ENCODE measurements at places on chromosomes 3 and 15. TPM values are rescaled to one million over a fixed set of nuclear protein-coding genes. Genes with fewer than 3 reads are reported as not detected.

DNA sequence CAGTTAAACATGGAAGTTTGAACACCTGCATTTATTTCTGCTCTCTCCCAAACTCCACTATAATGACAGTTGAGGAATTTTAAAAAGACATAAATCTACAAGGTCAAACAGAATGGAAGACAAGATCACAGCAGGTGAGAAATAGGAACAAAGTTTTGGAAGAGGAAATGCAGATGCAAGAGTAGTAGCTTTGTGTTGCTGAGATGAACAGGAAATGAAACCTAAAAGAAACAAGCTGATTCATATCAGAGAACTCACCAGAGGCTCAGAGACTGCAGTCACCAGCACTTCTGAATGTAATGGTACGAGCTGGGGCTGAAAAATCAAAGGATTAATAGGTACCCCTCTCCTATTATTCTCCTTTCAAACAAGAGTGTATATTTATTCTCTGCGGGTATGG lies 459.9 kb downstream of the RAP2B start:
- no peaks in the 10 kb centered on the region for H3K27me3 ChIP-seq
- DNase-seq = peak; percentile 34

DNA sequence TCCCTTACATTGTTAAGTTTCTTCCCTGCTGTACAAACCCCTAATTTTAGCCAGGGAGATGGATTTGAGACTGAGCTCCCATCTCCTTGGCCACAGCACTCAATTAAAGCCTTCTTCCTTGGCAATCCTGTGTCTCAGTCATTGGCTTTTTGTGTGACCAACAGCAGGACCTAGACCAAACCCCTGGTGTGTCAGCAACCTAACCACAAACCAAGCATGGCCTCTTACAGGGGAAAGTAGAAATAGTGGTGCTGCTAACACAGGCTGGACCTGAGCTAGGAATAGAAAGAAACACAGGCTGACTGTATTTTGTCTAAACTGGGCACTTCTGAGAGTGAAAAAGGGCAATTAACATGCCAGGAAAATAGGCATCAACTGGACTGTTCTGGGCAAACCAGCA lies 37.9 kb downstream of the PPCDC start:
- DNase-seq = peak; percentile 66
- H3K36me3 ChIP-seq = no peaks in the 10 kb centered on the region
- peaks cover 35% of the 10 kb centered on the region for H3K4me1 ChIP-seq
- no peaks in the 10 kb centered on the region for H3K27me3 ChIP-seq

DNA sequence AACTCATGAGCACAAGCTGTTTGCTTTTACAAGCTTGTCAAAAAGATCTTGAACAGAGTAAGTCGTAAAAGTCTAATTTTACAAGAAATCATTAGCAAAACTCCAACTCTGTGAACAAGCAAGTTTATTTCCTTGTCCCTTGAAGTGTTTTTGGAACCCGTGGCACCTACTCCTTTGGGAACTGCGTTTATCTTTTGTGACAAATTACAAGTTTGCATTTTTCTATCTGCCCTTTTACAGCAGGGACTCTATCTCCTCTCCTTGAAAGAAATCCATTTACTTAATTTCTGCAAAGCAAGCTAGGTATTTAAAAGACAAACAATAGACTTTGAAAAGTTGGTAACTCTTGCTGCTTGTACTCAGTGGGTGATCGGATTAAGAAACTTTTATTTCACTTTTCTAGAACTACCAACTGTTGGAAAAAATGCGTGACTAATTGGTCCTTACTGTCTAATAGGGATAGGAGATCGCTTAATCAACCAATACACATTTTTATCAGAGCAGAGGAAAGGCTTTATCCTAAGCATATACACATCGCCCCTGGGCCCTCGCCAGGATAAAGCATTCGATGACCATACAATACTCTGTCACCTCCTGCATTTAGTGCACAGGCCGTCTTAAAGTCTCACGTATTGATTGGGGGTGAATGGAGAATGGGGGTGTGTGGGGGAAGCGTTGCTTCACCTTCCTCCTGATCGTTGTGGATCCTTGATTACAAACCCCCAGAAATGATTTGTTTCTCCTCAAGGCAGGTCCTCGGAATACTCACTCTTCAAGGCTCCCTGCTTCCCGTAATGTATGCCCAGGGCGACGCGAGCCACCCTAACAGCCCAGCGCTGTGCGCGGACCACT lies 1.7 kb downstream of the PRTG start:
- no peak for DNase-seq
- peaks cover 22% of the 10 kb centered on the region for H3K27me3 ChIP-seq
- no peaks in the 10 kb centered on the region for H3K4me1 ChIP-seq
- no peak overlapping the region for H3K27ac ChIP-seq
- H3K36me3 ChIP-seq = no peaks in the 10 kb centered on the region

DNA sequence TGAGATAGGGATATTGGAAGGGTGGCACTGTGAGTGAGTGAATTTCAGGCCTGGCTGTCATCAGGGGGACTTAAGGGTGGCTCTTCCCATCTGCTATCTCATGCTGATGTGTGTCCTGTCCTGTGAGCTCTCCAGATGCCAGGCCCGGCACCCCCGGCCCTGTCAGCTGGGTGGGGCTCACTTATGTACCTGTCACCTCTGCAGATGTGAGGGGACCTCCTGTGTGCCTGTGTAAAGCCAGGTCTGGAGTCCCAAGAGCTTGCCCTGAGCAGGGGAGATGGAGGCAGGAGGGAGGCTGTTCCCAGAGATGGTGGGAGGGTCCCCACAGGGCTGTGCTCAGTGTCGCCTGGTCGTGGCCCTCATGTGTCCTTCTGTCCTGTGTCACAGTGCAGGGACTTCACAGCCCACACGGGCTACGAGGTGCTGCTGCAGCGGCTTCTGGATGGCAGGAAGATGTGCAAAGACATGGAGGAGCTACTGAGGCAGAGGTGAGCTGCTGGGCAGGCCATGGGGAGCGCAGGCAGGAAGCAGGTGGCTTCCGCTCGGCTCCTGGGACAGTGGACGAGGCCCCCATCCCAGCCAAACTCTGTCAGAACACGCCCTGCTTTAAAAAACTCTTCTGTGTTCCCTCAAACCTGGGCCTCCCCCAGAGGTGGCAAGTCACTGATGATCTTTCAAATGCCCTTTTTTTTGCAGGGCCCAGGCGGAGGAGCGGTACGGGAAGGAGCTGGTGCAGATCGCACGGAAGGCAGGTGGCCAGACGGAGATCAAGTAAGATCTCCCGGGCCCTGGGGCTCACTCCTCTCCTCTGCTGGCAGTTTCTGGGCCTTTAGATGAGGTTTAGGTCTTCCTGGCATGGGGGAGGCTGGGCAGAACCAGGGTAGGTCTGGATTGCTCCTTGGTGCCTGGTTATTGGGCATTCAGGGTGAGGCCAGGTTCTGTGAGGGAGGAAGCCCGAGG lies 23.1 kb downstream of the PSTPIP1 start:
- H3K27ac ChIP-seq = no peak overlapping the region
- no peaks in the 10 kb centered on the region for H3K36me3 ChIP-seq
- no peak overlapping the region for H3K4me3 ChIP-seq
- H3K27me3 ChIP-seq = no peaks in the 10 kb centered on the region

GRCh38 chr15:98416222-98416855 lies 232.0 kb upstream of the IGF1R start:
- no peak for DNase-seq
- H3K27ac ChIP-seq = no peak overlapping the region
- no peaks in the 10 kb centered on the region for H3K4me1 ChIP-seq
- no peaks in the 10 kb centered on the region for H3K36me3 ChIP-seq

- peak within 1 kb of the TSS; percentile 69 for H3K27ac ChIP-seq
- no peaks in the 10 kb centered on the region for H3K4me1 ChIP-seq
- peak within 1 kb of the TSS; percentile 86 for H3K4me3 ChIP-seq
- DNase-seq = peak; percentile 68
- H3K36me3 ChIP-seq = no peaks in the 10 kb centered on the region
Observed at GRCh38 chr15:56918046-56918938, at the start of gene TCF12. Gene TCF12 (plus strand): TSS chr15:56918644. CDS start chr15:56919914, 1,270 bp downstream.

Gene GOLGA8H
- 0.23 TPM for total RNA-seq

Gene IL20RB
- total RNA-seq = 0.58 TPM

Gene PROS1
- total RNA-seq = 0.10 TPM

Gene ST8SIA2
- not detected for total RNA-seq

Gene GRIP2
- not detected for total RNA-seq

Data from GM12878 (cell line).